Ascending aorta (tissue), 2 donors: ENCODE measurements at places on chromosomes 12 and 14. TPM values are rescaled to one million over a fixed set of nuclear protein-coding genes. Genes with fewer than 3 reads are reported as not detected.

GRCh38 chr12:117120787-117121186, 21.6 kb upstream of the TESC start:
- H3K27ac ChIP-seq: no peak overlapping the region
- no peaks in the 10 kb centered on the region for H3K27me3 ChIP-seq
- H3K4me1 ChIP-seq: peaks cover 2% of the 10 kb centered on the region
- H3K36me3 ChIP-seq: no peaks in the 10 kb centered on the region

GRCh38 chr12:21169878-21170472, 39.0 kb downstream of the SLCO1B1 start:
- H3K27me3 ChIP-seq: no peaks in the 10 kb centered on the region
- DNase-seq: no peak
- no peaks in the 10 kb centered on the region for H3K36me3 ChIP-seq
- H3K4me1 ChIP-seq: no peaks in the 10 kb centered on the region
- H3K27ac ChIP-seq: no peak overlapping the region

The DNAJC22 gene
- not detected for total RNA-seq

DNA sequence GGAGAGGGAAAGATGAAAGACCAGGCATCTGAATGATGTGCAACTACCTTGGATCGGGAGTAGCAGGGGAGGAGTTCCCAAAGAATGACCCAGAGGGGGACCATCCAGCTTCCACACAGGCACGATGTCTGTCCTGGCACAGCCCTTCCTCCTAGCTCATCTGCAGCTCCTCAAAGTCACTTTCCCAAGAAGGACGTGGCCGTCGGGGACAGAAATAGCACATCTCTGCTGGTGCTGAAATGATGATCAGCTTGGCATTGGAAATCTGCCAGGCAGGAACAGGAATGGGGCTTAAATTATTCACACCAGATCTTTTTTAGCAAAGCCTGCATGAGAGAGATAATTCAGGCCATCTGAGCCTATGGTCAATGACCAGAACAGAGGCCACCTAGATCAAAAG, 41.7 kb downstream of the TSPAN11 start:
- no peak for DNase-seq
- no peak overlapping the region for H3K27ac ChIP-seq
- no peaks in the 10 kb centered on the region for H3K4me1 ChIP-seq
- no peak overlapping the region for H3K4me3 ChIP-seq

- peaks cover 48% of the 10 kb centered on the region for H3K36me3 ChIP-seq
- no peak for DNase-seq
- no peaks in the 10 kb centered on the region for H3K27me3 ChIP-seq
- peak overlapping the region; percentile 64 for H3K27ac ChIP-seq
- no peak overlapping the region for H3K4me3 ChIP-seq
- peaks cover 8% of the 10 kb centered on the region for H3K4me1 ChIP-seq
Measured at GRCh38 chr12:58880639-58881038, 39.7 kb downstream of the LRIG3 start.

The SLC10A1 gene
- not detected for total RNA-seq

GRCh38 chr12:110002676-110003515, 3.7 kb downstream of the ANKRD13A start:
- H3K27ac ChIP-seq: no peak overlapping the region
- DNase-seq: no peak
- H3K36me3 ChIP-seq: peaks cover 3% of the 10 kb centered on the region
- no peak overlapping the region for H3K4me3 ChIP-seq

- H3K27ac ChIP-seq: peak overlapping the region; percentile 58
- peak overlapping the region; percentile 30 for H3K4me3 ChIP-seq
- H3K27me3 ChIP-seq: no peaks in the 10 kb centered on the region
- no peaks in the 10 kb centered on the region for H3K4me1 ChIP-seq
- H3K36me3 ChIP-seq: no peaks in the 10 kb centered on the region
Measured at GRCh38 chr12:93803424-93803807, 126.2 kb downstream of the CRADD start.

DNA sequence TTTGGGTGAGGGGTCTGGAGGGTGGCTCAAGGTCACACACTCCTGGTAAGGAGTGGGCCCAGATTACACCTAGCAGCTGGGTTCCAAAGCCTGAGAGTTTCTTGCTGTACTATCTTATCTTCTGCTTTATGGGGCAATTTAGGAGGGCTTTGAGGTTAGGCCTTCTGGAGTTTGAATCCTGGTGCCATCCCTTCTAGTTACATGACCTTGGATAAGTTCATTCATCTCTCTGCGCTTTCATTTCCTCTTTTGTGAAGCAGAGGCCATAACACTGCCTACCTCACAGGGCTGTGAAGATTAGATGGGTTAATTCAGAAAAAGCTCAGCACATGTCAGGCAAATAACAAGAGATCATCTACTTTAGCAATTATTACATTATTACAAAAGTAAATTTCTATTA, 7.4 kb upstream of the KRT77 start:
- no peak overlapping the region for H3K27ac ChIP-seq
- peaks cover 9% of the 10 kb centered on the region for H3K27me3 ChIP-seq
- H3K4me3 ChIP-seq: no peak overlapping the region
- DNase-seq: no peak
- no peaks in the 10 kb centered on the region for H3K36me3 ChIP-seq

The PLEK2 gene
- total RNA-seq: 0.53 TPM

- H3K27ac ChIP-seq: peak overlapping the region; percentile 1
- H3K27me3 ChIP-seq: no peaks in the 10 kb centered on the region
- DNase-seq: no peak
- H3K4me1 ChIP-seq: no peaks in the 10 kb centered on the region
- peak overlapping the region; percentile 5 for H3K4me3 ChIP-seq
Measured at GRCh38 chr14:77580964-77581505, 35.4 kb downstream of the SPTLC2 start.

- no peak overlapping the region for H3K4me3 ChIP-seq
- H3K27me3 ChIP-seq: no peaks in the 10 kb centered on the region
- H3K27ac ChIP-seq: no peak overlapping the region
- H3K4me1 ChIP-seq: no peaks in the 10 kb centered on the region
Measured at GRCh38 chr12:32446316-32447119, 47.2 kb downstream of the FGD4 start.

The TCP11L2 gene
- 16.0 TPM for total RNA-seq
